AG08395 (cell line): ENCODE measurements at places on chromosomes 7 and 10.
A peak's percentile ranks its signal among the peaks of the same experiment; 100 is the strongest.

- no peak for DNase-seq
Observed at GRCh38 chr10:44392420-44392819, 7.5 kb upstream of the CXCL12 start.

DNA sequence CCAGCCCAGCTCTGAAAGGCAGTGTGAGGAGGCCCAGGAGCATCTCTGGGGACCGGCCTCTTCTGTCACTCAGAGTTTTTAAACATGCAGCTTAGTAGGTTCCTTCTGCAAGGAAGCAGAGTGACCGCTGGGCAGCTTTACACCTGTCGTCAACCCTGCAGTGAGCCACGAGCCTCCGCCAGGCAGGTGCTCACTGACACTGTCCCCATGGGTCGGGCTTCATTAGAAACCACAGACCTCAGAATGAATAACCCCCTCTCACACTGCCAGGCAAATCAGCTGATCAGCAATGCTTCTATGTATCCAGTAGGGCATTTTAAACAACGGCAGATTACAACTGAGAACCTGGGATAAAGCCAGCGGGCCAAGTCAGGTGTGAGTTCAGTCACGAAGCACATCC lies 106.1 kb downstream of the MAD1L1 start:
- no peak for DNase-seq

- peak; percentile 48 for DNase-seq
Observed at GRCh38 chr7:129271500-129272355, 46.9 kb downstream of the AHCYL2 start.

- DNase-seq: no peak
Observed at GRCh38 chr7:83451501-83452045, 197.4 kb downstream of the SEMA3E start.

GRCh38 chr7:98836811-98837629 lies 32.8 kb downstream of the TMEM130 start:
- no peak for DNase-seq

- DNase-seq: peak; percentile 69
Observed at GRCh38 chr7:70647801-70648498, 484.0 kb upstream of the GALNT17 start.

GRCh38 chr10:127196282-127197153 lies at the start of gene INSYN2A:
Gene INSYN2A, minus strand, starts transcription at chr10:127196591. Its CDS starts 20,196 bp downstream, at chr10:127176395.
- peak; percentile 64 for DNase-seq

DNA sequence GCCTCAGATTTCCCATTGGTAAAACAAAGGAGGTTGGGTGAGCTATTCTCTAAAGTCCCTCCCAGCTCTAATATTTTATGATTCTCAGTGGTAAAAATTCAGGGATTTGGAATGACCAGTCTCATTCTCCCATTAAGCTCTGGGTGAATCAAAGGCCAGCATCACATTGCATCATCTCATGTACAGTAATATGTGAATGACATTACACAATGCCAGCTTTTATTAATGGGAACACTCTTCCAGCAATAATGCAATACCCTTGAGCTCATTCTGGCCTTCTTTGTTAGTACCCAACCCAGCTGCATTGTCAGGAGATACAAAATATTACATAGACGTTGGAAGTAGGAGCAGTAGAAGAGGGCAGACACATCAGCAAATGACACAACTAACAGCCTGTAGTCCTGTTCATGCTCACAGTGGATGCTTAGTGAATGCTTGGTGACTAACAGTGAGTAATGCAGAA lies 100.0 kb upstream of the EGR2 start:
- DNase-seq: peak; percentile 84

- DNase-seq: no peak
Observed at GRCh38 chr10:86317949-86318725, 48.5 kb downstream of the GRID1 start.

- DNase-seq: no peak
Observed at GRCh38 chr10:28938745-28939144, 261.4 kb downstream of the BAMBI start.

DNA sequence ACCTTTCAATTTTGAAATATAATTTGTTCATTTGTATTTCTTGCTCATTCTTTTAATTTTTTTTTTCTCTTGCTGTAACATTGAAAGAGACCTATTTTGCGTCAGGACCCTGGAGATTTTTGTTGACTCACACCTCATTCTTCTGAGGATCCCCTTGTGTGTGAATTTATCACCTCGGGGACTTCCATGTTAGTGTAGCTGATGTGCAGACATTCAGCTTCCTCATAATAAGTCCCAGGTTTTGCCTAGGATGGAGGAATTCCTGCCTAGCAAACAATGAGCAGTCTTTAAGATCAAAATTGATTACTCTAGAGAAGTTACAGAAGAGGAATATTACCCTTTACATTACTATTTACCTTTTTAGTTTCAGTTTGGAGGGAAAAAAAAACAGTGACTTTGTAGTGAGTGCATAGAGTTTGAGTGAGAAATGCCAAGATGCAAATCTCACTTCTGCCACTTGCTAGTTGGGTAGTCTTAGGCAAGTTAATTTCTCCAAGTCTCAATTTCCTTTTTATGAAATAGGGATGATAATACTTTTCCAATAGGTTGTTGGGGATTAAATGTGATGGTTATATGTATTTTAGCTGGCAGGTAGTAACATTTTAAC lies 14.3 kb downstream of the TES start:
- DNase-seq: no peak

GRCh38 chr10:103431902-103432301 lies 20.3 kb downstream of the CALHM2 start:
- no peak for DNase-seq

GRCh38 chr10:133616371-133617130 lies 10.0 kb downstream of the FRG2B start:
- DNase-seq: no peak

GRCh38 chr10:79298403-79299244 lies 48.6 kb upstream of the PPIF start:
- DNase-seq: peak; percentile 97

- DNase-seq: no peak
Observed at GRCh38 chr7:46054272-46054671, 133.2 kb upstream of the IGFBP3 start.

- peak; percentile 25 for DNase-seq
Observed at GRCh38 chr7:134865001-134865845, 85.8 kb downstream of the CALD1 start.

- DNase-seq: no peak
Observed at GRCh38 chr7:38775506-38776175, 133.3 kb downstream of the VPS41 start.

- DNase-seq: no peak
Observed at GRCh38 chr7:5472432-5473315, 49.0 kb upstream of the TNRC18 start.

DNA sequence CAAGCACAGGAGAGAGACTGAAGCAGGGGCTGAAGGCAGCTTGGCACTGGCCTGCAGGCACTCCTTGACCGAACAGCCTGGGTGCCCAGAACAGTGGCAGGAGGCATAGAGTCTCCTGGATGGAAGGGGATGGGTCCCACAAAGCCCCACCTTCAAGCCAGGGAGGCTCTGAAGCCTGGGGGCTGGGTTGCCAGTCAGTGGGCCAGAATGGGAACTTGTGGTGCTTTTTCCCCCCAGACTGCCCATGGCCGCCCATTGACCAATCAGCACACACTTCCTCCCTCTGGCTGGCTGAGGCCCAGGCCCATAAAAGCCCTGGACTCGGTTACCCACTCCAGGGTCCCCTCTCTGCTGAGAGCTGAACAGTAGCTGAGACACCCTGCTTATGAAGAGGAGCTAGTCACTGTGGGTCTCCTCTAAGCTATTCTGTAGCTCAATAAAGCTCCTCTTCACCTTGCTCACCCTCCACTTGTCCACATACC lies 109.6 kb downstream of the ELAPOR2 start:
- DNase-seq: no peak

DNA sequence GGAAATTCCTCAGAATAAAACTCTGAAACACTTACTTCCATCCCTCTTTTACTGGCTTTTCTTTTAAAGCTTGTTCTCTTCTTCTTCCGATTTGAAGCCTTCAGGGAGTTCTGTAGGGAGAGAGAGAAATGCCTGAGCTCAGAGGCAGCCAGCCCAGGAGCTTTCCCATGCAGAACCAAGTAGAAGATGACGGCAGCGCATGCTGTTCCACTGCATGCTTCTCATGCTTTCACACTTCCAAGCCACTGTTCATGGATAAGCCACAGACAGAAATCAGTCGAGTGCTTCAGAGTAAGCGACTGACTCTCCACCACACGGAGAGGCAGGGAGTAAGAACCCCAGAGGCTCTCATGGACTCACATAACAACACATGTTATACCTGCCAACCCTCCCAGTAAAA lies 237.3 kb downstream of the DGKI start:
- DNase-seq: no peak

- DNase-seq: no peak
Observed at GRCh38 chr7:8564281-8564680, 130.9 kb downstream of the NXPH1 start.

DNA sequence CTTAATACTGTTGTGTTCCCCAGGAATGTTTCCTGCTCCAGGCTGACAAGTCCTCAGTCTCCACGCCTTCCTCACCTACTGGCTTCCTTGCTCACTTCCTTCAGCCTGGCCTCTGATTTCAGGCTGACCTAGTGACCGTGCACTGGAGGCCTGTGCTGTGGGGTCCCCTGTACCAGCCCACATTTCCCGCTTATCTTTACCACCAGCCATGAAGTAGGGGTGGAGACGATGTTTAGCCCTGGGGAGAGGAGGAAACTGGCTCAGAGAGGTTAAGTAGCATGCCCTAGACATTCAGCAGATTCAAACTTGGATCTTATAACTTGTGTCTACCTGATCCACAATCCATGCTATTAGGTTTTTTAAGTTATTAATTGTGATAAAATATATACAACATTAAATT lies 4.8 kb upstream of the ZNF488 start:
- no peak for DNase-seq

- DNase-seq: no peak
Observed at GRCh38 chr10:6379015-6379776, 176.5 kb downstream of the PFKFB3 start.

DNA sequence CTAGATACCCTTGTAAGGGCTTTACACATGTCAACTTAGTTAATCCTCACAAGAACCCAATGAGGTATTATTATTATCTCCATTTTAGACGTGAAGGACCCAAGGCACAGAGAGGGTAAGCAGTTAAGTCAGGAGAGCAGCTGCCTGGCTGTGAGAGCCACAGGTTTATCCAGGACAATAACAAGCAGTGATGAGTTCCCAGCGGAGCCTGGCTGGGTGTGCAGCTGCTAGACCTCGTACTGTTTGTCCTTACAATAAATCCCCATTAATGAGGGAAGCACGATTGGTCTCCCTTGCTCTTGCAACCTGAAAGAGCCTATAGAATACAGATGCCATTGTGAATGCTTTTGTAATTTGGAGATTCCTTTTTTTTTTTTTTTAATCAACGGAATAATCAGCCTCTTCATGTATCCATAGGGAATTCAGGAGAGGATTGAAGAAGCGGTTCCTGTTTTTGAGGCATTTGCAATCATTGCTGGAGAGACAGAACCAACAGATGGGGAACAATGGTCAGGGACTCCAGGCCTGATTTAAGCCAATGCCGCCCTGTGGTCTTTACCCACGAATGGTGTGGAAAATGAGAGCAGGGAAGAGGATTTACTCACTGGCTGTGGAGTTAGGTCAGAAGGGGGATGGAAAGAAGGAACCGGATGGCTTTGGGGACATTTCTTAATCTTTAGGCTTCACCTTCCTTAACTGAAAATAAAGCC lies 12.3 kb upstream of the ASB4 start:
- no peak for DNase-seq

- no peak for DNase-seq
Observed at GRCh38 chr7:107014387-107015023, 30.0 kb upstream of the PRKAR2B start.

GRCh38 chr10:21173802-21174714 lies 276.9 kb upstream of the NEBL start:
- DNase-seq: no peak

DNA sequence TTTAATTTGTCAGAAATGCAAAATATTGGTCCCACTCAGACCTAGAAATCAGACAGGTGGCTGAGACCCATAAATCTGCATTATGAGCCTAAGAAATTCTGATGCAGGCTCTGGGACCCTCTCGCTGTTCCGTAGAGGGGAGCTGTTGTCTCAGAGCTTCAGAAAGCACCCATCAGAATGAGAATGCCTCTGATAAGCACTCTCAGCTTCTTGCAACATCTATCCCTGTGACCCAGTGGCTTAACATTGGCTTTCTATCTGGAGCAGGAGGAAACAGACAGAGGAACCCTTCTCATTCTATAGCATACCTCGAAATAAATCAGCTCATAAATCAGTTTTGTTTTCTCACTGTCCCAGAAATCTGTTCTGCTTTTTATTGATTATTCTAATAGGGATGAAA lies 184.6 kb upstream of the SP4 start:
- no peak for DNase-seq

DNA sequence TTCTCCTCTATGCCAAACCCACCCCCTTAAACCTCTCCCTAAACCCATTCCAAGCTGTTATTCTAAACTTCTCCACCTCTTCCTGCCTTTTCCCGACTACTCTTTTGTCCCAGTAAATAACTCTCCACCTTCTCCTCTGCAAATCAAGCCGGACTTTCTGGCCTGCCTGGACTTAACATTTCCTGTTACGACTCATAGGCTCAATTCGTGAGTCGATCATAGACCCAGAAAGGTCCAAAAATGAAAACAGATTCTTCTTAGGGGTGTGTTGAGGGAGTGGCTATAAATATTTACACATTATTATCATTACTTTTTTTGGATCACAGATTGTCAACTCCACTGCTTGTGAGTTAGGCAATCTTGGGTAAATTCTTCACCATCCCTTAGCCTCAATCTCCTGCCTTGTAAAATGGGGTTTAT lies 59.0 kb upstream of the HABP2 start:
- peak; percentile 60 for DNase-seq

DNA sequence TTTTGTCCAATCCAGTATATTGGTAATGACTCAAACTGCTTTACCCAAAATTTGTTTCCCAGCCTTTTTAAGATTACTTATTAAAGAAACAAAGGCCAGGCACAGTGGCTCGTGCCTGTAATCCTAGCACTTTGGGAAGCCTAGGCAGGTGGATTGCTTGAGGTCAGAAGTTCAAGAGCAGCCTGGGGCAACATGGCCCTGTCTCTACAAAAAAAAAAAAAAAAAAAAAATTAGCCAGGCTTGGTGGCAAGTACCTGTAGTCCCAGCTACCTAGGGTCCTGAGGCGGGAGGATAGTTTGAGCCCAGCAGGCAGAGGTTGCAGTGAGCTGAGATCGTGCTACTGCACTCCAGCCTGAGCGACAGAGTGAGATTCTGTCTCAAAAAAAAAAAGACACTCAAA lies 7.0 kb upstream of the ARHGAP12 start:
- DNase-seq: no peak

- DNase-seq: no peak
Observed at GRCh38 chr7:17487343-17487742, 188.9 kb downstream of the AHR start.
